ENCODE measurements at places on chromosomes 3 and 15.

DNA sequence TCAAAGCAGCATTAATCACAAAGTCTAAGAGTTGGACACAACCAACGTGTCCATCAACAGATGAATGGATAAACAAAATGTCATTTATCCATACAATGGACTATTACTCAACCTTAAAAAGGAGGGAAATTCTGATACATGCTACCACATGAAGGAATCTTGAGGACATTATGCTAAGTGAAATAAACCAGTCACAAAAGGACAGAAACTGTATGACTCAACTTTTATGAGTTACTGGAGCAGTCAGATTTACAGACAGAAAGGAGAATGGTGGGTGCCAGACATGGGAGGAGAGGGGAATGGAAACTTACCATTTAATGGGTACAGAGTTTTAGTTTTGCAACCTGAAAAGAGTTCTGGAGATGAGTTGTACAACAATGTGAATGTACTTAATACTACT is 43.0 kb upstream of the SEC13 start:
- DNase-seq = no peak

- DNase-seq = no peak
Observed at GRCh38 chr15:65051266-65051665, 6.1 kb downstream of the SLC51B start.

DNA sequence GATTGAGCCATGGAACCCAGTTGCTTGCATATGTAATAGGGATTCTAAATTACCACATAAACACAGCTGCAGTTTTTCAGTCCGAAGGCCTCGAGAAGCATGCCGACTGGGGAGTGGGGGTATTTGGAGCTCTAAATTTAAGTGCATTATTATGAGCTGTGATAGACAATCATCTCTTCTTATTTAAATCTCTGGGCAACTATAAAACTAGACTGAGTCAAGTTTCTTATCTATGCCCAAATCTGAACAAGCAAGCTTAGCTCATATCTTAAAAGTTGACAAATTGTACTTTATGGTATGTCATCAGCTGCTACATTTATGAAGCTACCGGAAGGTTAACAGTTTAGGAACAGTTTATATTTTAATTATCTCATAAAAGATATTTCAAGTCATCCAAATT is 19.5 kb upstream of the THRB start:
- no peak for DNase-seq

GRCh38 chr3:112376241-112376911 is 43.4 kb downstream of the CD200 start:
- DNase-seq = no peak

DNA sequence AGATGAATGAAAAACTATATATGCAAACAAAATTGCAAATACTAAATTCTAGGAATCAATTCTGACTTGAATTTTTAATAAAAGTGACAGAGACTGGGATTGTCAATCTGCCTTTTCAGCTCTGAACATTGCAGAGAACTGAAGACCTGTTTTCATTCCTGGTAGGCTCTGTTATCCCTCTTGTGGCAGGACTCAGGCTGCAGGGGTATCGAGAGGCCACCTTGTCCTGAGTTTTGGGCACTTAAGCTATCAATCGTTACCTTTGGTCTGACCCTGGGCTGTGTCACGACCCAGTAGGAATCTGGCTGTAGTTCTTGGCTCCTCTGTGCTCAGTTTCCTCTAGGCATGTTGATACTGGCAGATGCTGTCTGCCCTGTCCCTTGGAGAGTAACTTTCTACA is 238.0 kb downstream of the CACNA2D3 start:
- DNase-seq = no peak

- DNase-seq = no peak
Observed at GRCh38 chr3:39843440-39843839, 34.0 kb downstream of the MYRIP start.

DNA sequence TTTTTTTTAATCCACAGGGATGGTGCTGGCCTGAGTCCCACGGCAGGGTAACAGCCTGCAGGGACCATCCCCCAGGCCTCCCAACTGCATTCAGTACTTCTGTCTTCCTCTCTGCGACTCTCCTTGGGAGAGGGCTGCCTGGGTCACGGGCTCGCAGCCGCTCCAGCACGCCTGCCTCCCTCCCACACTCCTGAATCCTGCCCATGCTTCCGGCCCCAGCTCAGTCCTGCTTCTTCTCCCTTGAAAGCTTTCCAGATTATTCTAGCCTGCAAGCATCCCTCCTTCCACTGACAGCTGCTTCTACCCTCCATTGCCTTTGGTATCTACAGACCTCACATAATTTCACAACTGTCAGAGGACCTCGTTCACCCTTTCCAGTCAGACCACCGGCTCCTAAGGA is 32.4 kb downstream of the MEGF11 start:
- DNase-seq = no peak

DNA sequence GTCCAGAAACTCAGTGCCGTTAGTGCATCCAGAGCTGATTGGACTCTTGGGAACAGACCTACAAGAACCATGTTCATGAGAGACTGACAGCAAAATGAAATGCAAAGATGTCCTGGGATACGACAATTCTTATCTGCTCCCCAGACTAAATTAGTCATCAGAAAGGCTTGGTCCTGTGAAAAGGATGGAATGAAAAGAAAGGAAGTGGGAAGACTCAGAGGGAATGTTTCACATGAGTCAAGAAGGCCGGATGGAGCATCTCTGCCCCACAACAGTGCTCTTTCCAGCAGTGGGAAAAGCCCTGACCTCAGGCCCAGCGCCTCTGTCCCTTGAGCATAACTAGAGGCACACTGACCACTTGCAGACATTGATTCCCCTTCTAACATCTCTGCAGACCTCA is 39.3 kb upstream of the UACA start:
- DNase-seq = no peak

GRCh38 chr3:178754852-178755510 is 218.7 kb downstream of the KCNMB2 start:
- no peak for DNase-seq

DNA sequence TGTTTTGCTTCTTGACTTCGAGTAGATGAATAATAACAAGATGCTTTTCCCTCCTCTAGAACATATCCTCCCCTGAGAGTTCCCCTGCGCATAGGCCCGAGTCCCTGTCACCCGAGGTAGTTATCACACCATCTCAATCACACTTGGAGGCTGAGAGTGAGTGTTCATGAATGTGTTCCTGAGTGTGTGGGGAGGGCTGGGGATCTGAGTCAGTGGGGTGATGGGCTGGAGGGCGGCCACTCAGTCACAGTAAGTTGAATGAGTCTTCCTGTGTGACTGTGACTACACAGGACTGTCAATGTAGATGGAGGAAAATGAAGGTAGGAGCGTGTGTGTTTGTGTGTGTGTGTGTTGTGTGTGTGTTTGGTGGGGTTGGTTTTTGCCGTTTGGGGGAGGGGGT is 71.0 kb downstream of the SETD5 start:
- no peak for DNase-seq

DNA sequence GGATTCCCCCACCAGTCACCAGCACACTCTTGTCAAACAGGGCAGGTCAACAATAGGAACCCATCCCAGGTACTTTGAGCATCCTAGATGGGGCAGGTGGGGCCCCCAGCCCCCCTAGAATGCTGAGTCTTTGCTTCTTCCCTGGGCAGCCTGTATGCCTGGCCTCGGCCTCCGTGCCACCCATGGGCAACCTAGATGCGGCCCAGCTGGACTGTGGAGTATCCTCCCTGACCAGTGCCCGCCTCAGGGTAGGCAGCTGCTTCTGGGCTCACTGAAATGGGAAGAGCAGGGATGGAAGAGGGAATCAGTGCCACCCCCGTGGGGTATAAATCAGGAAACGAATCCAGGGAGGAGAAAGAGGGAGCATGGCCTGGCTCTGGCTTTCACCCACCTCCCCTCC is 10.9 kb downstream of the DNAH1 start:
- no peak for DNase-seq

GRCh38 chr3:188154809-188155574 is 1.0 kb downstream of the LPP start:
- no peak for DNase-seq

- no peak for DNase-seq
Observed at GRCh38 chr15:79410237-79410636, 21.9 kb upstream of the MINAR1 start.

DNA sequence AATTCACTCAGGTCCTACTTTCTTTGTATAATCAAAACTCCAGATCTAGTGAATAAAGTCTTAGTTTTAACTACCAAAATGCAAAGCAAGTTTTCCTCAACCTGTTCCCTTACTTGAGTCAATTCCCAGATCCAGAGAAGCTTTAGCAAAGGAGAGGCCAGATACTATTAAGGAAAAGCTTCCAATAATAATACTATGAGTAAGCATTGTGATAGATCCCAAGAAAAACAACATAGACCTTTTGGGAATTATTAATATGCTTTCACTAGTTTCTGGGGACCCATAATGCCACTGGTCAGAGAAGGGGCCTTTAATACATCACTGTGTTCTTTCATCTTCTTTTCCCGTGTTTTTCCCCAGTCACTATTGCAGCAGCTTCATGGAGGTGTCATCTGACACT is 339.9 kb upstream of the CDIN1 start:
- DNase-seq = no peak

- no peak for DNase-seq
Observed at GRCh38 chr3:170149016-170149415, 32.5 kb downstream of the PHC3 start.

GRCh38 chr15:25886498-25887140 is 23.5 kb upstream of the ATP10A start:
- DNase-seq = no peak

DNA sequence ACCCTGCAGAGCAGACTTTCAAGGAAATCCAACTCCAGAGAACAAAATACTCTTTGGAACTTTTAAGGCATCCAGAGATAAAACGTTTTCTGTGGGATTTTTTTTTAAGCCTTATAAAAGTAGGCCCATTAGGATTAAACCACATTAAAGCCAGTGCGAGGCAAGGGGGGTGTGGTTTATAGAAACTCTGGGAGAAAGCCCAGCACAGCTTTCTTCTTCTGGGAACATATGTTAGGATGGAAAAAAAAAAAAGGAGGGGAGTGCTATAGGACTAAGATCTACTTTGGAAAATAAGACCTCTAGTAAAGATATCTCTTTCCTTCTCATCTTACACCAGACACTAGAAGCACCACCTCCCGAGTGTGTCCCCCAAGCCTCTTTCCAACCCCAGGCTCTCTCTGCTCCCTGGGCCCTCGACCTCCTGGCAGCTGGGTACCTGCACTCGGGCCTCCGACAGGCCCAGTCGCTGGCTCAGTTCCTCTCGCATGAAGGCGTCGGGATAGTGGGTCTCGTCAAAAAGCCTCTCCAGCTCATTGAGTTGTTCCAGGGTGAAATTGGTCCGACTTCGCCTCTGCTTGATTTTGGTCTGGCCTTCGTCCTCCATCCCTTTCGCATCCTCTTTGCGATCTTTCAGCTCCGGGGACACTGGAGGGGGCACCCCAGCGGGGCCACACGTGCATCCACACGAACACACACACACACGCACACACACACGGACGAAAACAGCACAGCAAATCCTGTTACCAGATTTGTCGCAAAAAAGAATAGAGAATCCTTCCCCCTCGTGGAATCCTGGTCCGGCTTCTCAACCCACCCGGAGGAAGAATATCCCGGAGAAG is 3.8 kb downstream of the SHOX2 start:
- DNase-seq = no peak

DNA sequence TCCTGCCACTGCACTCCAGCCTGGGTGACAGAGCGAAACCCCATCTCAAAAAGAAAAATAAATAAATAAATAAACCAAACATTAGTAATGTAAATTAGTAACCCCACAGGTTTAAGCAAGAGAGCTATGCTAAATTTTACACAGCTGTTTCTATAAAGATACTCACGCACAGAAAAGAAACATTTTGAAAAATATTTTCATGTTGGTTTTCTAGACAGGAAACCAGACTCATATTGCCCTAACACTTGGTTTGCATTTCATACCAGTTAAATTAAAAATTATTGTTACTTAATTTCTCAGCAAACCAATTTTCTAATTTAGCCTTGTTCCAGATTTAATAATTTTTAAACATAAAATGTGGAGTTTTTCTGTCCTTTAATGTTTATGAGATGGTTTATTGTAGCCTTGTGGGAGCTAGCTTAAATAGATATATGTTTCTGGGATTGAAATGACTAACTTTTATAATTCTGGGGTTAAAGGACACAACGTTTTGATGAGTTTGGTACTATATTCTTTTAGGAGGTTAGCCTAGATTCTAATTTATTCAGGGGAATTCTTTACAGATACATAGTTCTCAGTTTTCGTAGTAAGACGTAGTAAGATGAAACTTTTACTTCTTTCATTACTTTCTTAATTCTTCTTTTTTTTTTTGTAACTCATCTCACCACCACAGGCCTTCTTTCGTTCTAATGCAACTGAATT is 42.6 kb upstream of the SLC4A7 start:
- DNase-seq = no peak

GRCh38 chr3:13113346-13114330 is 40.4 kb upstream of the IQSEC1 start:
- DNase-seq = no peak

GRCh38 chr3:177307391-177307790 is 110.1 kb upstream of the TBL1XR1 start:
- DNase-seq = no peak

- no peak for DNase-seq
Observed at GRCh38 chr3:4587838-4588105, 94.6 kb downstream of the ITPR1 start.

DNA sequence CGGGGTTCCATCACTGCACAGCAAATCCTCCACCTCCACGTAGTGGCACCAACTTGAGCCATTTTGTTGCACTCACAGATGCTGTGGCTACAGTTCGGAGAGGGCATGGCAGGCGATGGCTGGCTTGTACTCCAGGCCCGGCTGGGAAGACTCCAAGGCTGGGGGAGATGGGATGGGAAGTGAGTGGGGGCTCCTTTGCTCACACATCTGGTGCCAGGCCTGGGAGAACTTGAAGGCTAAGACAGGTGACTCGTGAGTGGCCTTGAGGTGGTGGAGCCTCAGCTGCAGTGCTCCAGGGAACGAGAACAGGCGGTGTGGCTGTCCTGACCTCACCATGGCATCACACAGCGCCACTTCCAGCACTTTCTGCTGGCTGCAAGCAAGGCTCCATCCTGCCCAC is 87.9 kb downstream of the PLXNA1 start:
- DNase-seq = no peak

Measured in activated CD4-positive, alpha-beta T cell treated with anti-CD3 and anti-CD28 coated beads for 24 hours (primary cell).